Activated T-helper 2 cell treated with anti-CD3 and anti-CD28 coated beads, Interferon-gamma antibody, Interleukin-2, Interleukin-4, amounts not matched to agents 10 μg/mL and 5 μg/mL and 100 μg/mL, durations not matched to agents 14 hours and 24 hours and 36 hours (primary cell): ENCODE measurements at places on chromosomes 7 and 10.
A peak's percentile ranks its signal among the peaks of the same experiment; 100 is the strongest.

DNA sequence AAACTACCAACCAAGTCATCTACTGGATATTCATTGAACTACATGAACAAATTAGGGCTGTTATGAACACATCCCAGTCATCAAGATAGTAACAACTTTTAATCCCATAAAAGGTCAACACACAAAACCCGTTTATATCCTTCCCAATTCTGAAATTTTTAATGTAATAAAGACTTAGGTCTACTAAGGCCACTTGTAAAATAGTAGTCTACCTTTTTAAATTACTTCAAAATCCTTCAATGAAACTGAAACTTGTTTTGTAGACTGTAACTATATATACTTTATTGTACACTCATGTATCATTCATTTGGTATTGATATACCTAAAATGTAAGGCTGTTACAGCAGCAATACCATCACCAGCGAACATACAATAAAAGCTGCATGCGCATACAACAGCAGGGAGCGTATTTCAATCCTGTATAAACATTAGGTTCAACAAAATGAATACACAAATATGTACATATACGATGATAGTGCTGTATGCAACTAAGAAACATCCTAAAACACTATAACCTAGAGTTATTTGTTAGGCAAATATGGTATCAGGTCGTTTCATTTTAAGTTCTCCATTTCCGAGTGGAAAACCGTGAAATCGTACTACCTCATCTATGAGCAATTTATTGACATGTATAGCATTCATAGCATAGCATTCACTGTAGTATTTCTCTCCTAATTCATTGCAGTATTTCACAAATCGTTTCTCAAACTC lies 973 bp downstream of the ATAD1 start:
- peak overlapping the region; percentile 85 for H3K27ac ChIP-seq
- no peaks in the 10 kb centered on the region for H3K27me3 ChIP-seq
- peak overlapping the region; percentile 84 for H3K4me3 ChIP-seq
- DNase-seq: no peak
- peaks cover 29% of the 10 kb centered on the region for H3K4me1 ChIP-seq

GRCh38 chr10:86253091-86254072 lies 113.2 kb downstream of the GRID1 start:
- H3K27me3 ChIP-seq: no peaks in the 10 kb centered on the region
- H3K36me3 ChIP-seq: no peaks in the 10 kb centered on the region
- no peak overlapping the region for H3K27ac ChIP-seq
- no peaks in the 10 kb centered on the region for H3K4me1 ChIP-seq

- H3K36me3 ChIP-seq: no peaks in the 10 kb centered on the region
- no peak for DNase-seq
- no peaks in the 10 kb centered on the region for H3K4me1 ChIP-seq
- peaks cover 2% of the 10 kb centered on the region for H3K27me3 ChIP-seq
- no peak overlapping the region for H3K27ac ChIP-seq
Measured at GRCh38 chr7:55271069-55271626, 94.0 kb upstream of the LANCL2 start.

- no peaks in the 10 kb centered on the region for H3K4me1 ChIP-seq
- no peaks in the 10 kb centered on the region for H3K36me3 ChIP-seq
- no peaks in the 10 kb centered on the region for H3K27me3 ChIP-seq
- no peak overlapping the region for H3K4me3 ChIP-seq
Measured at GRCh38 chr10:127853868-127854768, 38.6 kb downstream of the CLRN3 start.

- H3K4me1 ChIP-seq: peaks cover 40% of the 10 kb centered on the region
- DNase-seq: no peak
- no peak overlapping the region for H3K4me3 ChIP-seq
- H3K27me3 ChIP-seq: no peaks in the 10 kb centered on the region
Measured at GRCh38 chr10:114607358-114607998, 50.6 kb downstream of the ABLIM1 start.

DNA sequence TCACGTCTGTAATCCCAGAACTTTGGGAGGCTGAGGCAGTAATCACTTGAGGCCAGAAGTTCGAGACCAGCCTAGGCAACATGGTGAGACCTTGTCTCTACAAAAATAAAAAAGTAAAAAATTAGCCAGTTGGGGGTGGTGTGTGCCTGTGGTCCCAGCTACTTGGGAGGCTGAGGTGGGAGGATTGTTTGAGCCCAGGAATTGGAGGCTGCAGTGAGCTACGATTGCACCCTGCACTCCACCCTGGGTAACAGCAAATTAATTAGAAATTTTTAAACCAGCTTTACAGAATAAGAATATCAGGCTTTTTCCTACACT lies 136.0 kb downstream of the EPC1 start:
- no peaks in the 10 kb centered on the region for H3K36me3 ChIP-seq
- H3K27me3 ChIP-seq: peaks cover 3% of the 10 kb centered on the region
- no peaks in the 10 kb centered on the region for H3K4me1 ChIP-seq

GRCh38 chr7:134140889-134141867 lies 14.0 kb downstream of the LRGUK start:
- H3K27me3 ChIP-seq: peaks cover 8% of the 10 kb centered on the region
- peak; percentile 17 for DNase-seq
- H3K36me3 ChIP-seq: no peaks in the 10 kb centered on the region
- no peak overlapping the region for H3K27ac ChIP-seq
- H3K4me1 ChIP-seq: no peaks in the 10 kb centered on the region

- H3K36me3 ChIP-seq: no peaks in the 10 kb centered on the region
- H3K27me3 ChIP-seq: no peaks in the 10 kb centered on the region
- no peak overlapping the region for H3K4me3 ChIP-seq
- no peak overlapping the region for H3K27ac ChIP-seq
Measured at GRCh38 chr10:111531690-111532089, 454.9 kb downstream of the ADRA2A start.

DNA sequence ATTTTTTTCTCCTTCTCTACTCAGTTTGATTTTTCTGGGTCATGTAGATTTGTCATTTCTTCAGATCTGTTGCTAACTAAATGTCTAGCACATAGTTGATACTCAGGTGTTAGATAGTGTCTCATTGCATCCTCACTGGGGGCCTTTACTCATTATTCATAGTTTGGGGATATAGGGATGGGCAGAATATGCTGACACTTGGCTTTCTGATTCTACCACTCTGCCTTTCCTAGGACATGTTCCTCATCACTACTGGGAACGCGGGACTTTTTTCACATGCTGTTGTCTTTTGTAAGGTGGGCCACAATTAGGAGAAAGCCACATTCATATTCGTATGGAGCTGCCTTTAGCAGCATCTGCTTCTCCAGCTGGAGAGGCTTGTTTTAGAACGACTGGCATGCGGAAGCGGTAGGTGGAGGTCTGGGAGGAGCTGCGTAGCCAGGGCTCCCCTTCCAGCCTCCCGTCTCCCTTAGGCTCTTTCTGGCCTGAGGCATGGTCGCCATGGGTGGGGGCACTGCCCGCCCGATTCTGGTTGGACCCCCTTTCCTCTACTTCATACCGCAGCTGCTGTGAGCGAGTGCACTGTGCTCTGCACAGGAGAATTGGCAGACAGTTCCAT lies 78.8 kb downstream of the SND1 start:
- no peak overlapping the region for H3K27ac ChIP-seq
- no peak overlapping the region for H3K4me3 ChIP-seq
- H3K27me3 ChIP-seq: no peaks in the 10 kb centered on the region
- H3K36me3 ChIP-seq: peaks cover 67% of the 10 kb centered on the region
- no peak for DNase-seq

DNA sequence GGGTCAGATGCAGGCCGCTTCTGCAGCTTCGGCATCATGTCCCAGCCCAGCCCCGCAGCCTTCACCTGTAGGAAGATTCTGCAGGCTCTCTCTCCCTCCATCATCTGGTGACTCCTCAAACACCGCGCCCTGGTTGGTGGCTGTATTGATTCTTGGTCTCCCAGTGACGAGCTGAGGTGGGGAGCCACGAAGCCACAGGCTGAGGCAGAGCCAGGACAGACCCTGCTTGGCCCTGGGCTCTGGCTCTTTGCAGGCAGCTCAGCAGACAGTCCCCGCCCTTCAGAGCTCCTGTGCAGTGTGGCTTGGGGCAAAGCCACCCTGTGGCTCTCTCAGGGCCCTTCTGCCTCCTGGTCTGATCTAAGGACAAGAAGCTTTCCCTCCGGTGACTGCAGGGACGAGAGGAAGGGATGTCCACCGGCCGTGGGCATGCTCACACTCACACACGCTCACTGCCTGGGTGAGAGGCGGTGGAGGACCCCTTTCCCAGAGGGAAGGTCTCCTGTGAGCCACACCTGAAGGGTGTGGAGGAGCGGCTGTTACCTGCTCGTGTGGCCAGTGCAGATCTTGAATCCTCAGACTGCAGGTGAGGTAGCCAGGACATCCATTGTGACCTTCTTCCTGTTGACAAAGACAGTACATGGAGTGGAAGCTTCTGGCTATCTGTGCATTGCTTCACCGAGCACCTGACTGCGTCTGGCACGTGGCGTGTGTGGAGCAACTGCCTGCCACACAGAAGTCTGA lies 79.6 kb downstream of the INPP5A start:
- no peak overlapping the region for H3K27ac ChIP-seq
- no peak for DNase-seq
- H3K27me3 ChIP-seq: peaks cover 3% of the 10 kb centered on the region
- peaks cover 41% of the 10 kb centered on the region for H3K36me3 ChIP-seq
- no peak overlapping the region for H3K4me3 ChIP-seq
- peaks cover 17% of the 10 kb centered on the region for H3K4me1 ChIP-seq

DNA sequence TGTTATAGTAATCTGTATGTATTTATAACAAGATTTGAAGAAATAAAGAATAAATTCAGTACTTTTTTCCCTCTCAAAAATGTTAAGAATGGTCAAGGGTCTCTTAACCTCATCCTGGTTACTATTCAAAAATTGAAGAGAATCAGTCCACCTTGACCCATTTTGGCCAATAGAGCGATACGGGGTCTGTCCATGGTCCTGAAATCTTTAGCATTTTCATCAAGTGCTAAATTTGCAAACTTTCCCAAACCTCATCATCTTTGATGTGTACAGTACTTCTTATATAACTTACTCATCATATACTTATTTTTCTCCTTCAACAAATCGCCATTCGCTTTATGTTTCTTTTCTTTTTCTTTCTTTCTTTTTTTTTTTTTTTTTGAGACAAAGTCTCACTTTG lies 23.6 kb downstream of the TMEM178B start:
- H3K27ac ChIP-seq: no peak overlapping the region
- H3K4me1 ChIP-seq: no peaks in the 10 kb centered on the region
- no peak for DNase-seq
- no peak overlapping the region for H3K4me3 ChIP-seq

DNA sequence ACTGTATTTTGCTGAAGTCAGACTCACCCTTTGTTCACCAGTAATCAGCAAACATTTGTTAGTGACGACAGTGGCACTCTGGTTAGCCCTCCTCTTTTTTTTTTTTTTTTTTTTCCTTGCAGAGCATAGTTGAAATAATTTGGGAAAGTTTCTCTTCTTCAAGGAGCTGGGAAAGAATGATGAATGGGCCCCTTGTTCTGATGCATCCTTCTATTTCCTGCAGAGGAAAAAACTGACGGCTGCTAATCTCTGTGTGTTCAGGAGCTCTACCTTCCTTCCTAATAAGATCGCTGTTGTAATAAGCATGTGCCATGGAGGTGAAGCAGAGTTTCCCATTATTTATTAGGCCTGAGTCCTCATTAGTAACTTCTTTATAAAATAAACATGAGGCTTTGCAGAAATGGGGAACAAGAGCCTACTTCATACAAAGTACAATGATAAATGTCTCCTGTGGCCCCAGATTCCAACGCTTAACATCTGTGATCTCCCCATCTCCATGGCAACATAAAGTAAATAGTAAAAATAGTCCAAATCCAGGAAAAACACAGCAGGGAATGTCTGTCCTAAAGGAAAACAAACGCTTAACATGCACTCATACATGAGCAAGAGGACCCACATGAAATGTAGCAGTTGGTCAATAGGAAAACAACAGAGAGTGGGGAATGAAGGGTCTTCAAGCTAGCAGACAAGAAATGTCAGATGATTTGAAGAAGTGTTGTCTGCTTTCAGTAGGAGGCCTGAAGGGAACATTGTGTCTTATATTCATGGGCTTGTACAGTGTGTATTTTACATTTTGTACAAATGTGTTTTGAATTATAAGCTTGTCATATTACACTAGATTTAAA lies 59.1 kb upstream of the CALD1 start:
- no peak for DNase-seq
- peaks cover 17% of the 10 kb centered on the region for H3K4me1 ChIP-seq
- no peak overlapping the region for H3K4me3 ChIP-seq
- peaks cover 3% of the 10 kb centered on the region for H3K36me3 ChIP-seq
- no peaks in the 10 kb centered on the region for H3K27me3 ChIP-seq
- no peak overlapping the region for H3K27ac ChIP-seq

DNA sequence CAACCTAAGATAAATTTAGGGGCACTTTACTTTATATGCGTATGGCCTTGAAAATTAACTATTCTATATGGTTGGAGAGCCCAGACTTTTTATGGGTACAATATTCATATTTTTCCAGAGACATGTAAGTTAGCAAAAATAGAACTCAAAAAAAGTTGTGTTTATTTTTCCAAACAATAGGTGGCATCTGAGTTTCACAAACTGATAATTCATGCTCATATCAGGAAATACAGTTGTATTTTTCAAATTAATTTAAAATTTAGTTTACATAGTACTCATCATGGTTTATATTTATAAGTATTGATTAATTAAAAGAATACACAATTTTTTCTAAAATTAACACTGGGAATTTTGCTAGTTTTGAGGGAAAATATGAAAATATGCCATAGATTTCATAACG lies 34.6 kb downstream of the ANKRD7 start:
- no peak for DNase-seq
- no peak overlapping the region for H3K4me3 ChIP-seq
- peaks cover 21% of the 10 kb centered on the region for H3K27me3 ChIP-seq
- no peak overlapping the region for H3K27ac ChIP-seq
- H3K36me3 ChIP-seq: no peaks in the 10 kb centered on the region

- no peaks in the 10 kb centered on the region for H3K4me1 ChIP-seq
- no peak for DNase-seq
- H3K27ac ChIP-seq: no peak overlapping the region
Measured at GRCh38 chr10:129542589-129542988, 75.5 kb downstream of the MGMT start.

DNA sequence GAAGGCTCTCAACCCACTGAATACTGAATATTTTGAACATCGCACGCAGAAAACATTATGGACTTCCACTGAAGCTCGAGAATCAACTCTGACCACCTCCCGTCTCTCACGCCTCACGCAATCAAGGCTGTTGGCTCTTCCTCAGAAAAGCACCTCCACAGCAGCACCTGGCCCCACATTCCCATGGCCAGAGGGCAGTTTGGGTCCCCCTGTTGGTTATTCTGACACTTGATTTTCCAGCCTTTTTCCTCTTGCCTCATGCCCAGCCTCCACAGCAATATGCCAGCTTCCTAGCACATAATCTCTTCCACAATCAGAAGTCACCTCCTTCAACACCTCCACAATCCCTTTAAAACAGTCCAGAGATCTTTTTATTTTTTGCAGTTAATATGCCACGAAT lies 55.9 kb downstream of the SVOPL start:
- no peak overlapping the region for H3K4me3 ChIP-seq
- no peak overlapping the region for H3K27ac ChIP-seq
- H3K36me3 ChIP-seq: no peaks in the 10 kb centered on the region
- H3K27me3 ChIP-seq: no peaks in the 10 kb centered on the region

DNA sequence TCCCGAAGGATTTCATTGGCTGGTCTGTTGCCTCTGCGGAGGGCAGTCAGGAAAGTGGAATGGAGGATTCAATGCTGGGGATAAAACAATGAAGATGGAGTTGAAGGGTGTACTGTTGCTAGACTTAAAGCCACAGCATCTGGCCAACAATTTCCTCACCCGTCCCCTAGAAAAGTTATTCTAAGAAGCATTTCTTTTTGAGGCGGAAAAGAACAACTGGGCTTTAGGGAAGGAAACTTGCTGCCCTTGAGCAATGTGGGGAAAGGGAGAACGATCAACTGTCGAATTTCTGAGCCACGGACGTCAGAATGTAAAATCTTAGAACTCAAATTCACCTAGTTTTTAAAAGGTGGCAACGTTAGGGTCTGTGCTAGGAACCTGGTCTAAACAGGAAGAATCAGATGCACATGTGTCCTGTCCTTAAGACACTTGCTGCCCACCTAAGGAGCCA lies 664 bp downstream of the FMC1 start:
- peaks cover 3% of the 10 kb centered on the region for H3K27me3 ChIP-seq
- H3K4me1 ChIP-seq: peaks cover 21% of the 10 kb centered on the region
- no peak for DNase-seq
- peak overlapping the region; percentile 97 for H3K4me3 ChIP-seq
- H3K27ac ChIP-seq: peak overlapping the region; percentile 100
